ENCODE measurements at places on chromosomes 12 and 14.
A peak's percentile ranks its signal among the peaks of the same experiment; 100 is the strongest.

- DNase-seq, result no peak
These were observed 1399.1 kb downstream of the LRFN5 start for GRCh38 chr14:43005807-43006206.

DNA sequence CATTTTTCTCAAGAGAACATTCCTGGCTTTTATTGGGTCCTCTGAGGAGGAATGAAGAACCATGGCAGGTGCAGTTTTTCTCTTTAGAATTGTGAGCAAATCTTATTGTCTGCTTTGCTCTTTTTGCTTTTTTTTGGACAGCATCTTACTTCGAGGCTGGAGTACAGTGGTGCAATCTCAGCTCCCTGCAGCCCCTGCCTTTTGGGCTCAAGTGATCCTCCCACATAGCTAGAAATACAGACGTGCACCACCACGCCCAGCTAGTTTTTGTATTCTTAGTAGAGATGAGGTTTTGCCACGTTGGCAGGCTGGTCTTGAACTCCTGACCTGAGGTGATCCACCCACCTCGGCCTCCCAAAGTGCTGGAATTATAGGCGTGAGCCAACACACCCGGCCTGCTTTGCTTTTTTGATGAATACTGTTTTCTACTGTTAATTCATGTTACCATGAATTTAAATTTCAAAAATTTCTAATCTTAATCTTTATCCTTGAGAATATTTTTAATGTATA lies 71.5 kb downstream of the POLR3B start:
- no peak for DNase-seq

DNA sequence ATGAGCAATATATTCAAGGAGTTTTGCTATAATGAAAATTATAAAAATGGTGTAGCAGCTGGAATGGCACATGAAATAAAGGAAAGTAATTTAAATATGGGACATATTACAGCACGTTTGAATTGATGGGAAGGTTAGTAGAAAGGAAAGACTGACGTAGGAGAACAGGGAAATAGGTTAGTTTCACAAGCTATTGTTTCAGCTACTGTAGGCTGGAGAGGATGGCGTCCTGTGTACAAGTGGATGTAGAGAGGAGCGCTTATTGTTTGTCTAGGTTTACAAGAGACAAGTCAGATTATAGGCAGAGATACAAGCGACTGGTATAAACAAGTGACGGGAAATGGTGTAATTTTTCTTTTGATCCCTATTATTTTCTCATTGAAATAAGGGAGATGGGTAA lies 431.2 kb upstream of the PDE3A start:
- DNase-seq, result no peak

DNA sequence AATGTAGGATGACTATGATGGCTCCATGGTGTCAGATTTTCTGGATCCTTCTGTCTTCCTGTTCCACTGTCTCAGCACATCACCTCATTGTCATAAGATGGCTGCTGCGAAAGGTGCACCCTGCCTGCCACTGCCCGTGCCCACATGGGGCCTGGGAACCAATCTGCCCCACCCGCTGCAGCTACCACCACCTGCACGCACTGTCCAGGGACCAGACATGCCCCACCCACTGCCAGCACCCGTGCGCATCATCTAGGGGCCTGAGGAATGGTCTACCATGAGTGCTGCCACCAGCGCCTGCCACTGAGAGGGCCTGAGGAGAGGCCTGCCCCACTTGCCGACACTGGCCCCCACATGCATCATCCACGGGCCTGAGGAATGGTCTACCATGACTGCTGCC lies 23.8 kb downstream of the CYP46A1 start:
- no peak for DNase-seq

- DNase-seq, result no peak
These were observed 55.1 kb downstream of the RPH3A start for GRCh38 chr12:112846619-112847018.

- no peak for DNase-seq
These were observed 61.9 kb downstream of the ESR2 start for GRCh38 chr14:64232095-64232838.

DNA sequence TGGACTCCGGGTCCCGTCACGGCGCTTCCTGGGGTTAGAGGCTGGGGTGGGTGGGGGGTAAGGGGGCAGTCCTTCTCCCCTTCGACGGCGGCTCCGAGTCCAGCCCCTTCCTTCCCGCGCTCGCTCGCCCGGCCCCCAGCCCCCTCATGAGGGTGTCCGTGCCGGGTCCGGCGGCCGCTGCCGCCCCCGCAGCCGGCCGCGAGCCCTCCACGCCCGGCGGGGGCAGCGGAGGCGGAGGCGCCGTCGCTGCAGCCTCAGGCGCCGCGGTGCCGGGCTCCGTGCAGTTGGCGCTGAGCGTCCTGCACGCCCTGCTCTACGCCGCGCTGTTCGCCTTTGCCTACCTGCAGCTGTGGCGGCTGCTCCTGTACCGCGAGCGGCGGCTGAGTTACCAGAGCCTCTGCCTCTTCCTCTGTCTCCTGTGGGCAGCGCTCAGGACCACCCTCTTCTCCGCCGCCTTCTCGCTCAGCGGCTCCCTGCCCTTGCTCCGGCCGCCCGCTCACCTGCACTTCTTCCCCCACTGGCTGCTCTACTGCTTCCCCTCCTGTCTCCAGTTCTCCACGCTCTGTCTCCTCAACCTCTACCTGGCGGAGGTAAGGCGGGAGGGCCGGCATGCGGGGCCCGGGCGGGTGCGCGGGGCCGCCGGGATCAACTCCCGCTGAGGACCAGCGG lies 500 bp downstream of the GPR137C start:
- DNase-seq, result no peak

GRCh38 chr12:71447691-71448132 lies 8.1 kb downstream of the LGR5 start:
- DNase-seq, result no peak

DNA sequence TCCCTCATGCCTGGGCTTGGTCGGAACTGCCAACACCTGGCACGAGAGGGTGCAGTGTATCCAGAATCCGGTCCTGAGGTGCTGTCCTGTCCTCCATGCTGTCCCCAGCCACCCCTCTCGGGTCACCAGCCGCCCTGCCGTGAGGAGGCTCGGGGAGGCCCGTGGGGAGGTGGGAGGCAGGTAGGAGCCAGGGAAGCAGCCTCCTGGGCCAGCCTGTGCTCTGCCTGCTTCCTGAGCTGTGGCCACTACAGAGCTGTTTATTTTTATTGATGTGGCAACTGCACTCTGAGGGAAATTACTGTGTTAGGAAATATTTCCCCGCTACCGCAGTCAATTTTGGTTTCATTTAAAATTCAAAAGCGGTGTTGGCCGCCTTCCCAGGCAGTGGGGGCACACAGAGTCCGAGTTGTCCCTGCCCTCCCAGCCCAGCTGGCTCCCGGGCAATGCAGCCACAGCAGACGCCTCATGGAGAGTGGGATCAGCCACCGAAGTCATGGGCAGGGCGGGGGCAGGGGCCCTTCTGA lies 18.3 kb downstream of the NOC4L start:
- peak; percentile 12 for DNase-seq

- peak; percentile 26 for DNase-seq
These were observed 6.8 kb downstream of the CCDC198 start for GRCh38 chr14:57486767-57487379.

- DNase-seq, result no peak
These were observed 24.5 kb downstream of the PDZRN4 start for GRCh38 chr12:41212625-41213024.

GRCh38 chr12:53381731-53382630 lies 2.0 kb downstream of the SP1 start:
- DNase-seq, result no peak

DNA sequence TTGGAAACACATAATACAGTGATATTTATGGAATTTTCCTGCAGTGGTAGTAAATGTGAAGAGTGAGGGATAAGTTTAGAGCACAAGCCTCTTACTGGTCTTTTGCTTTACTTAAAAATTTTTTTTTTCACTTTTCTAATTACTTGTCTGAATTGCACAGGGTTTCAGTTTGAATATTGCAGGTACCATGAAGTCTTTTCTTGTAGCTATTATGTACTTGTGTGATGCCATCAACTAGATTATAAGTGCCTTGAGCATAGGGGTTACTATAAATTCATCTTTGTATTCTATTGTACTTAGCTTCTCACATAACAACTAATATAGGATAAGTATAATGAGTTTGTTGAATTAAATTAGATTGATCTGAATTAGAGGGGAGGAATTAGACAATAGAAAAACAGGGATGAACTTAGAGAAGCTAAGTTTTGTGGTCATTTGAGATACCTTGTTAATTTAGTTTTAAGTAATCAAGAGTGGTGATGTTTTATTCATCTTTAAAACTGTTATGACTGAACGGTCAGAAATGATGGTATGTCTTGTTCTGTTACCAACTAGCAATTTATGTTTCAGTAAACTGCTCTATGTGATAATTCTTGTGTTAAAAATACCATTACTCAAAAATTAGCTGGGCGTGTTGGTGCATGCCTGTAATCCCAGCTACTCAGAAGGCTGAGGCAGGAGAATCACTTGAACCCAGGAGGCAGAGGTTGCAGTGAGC lies 42.1 kb downstream of the CCDC91 start:
- no peak for DNase-seq

GRCh38 chr14:51652168-51653078 lies 713 bp downstream of the FRMD6 start:
- DNase-seq, result no peak

DNA sequence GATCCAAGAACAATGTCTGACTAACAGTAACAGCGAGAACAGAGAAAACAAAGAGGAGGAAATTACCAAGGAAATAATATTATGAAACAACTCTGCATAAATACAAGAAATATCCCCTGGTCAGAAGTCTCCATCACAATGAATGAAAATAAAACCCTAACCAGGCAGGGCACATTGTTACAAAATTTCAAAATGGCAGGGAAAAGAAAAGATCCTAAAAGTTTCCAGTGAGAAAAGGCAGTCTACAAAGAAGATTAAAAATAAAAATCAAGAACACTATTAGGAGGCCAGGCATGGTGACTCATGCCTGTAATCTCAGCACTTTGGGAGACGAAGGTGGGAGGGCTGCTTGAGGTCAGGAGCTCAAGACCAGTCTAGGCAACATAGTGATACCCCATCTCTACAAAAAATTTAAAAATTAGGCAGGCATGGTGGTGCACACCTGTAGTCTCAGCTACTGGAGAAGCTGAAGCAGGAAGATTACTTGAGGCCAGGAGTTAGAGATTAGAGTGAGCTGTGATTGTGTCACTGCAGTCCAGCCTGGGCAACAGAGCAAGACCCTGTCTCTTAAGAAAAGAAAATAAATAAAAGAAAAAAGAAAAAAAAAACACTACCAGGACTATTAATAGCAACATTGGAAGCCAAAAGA lies 47.8 kb downstream of the FERMT2 start:
- no peak for DNase-seq

GRCh38 chr12:60421741-60422140 lies 825.9 kb downstream of the SLC16A7 start:
- DNase-seq, result no peak

DNA sequence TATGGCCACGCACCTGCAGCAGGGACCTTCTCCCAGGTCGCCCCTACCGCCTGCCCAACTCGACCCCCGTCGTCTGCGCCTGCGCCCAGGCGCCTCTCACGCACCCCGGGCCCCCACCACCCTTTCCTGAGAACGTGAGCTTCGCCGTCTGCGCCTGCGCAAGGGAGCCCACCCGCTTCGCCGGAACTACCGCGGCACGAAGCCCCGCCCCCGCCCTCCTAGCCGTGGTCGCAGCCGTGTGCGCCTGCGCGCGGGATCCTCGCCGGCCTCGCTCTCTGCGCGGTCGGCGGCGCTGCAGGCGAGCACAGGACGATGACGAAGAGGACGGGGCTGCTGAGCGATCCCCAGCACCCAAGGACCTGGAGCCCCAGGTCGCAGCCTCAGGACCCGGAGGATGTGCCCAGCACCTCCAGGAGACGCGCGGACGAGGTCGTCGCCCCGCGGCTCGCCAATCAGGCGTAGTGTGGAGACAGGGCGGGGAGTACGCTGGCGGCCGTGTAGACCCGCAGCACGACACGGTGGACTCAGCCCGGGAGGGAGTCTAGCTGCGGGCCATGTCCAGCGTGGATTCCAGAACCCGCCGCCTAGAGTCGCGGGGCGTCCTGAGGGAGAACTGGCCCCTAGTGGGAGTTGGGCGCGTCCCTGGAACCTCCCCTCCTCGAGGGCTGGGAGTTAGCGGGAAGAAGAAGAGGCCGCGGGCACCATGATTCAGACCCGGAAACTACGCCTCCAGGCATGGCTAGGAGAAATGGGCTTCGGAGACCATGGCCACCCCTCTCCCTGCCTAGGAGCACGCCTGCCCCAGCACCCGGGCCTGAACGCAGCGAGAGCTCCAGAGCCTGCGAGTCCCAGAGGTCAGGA lies 1120.8 kb upstream of the TMEM132C start:
- DNase-seq, result no peak

- no peak for DNase-seq
These were observed 451.9 kb upstream of the NOVA1 start for GRCh38 chr14:27049701-27050100.

DNA sequence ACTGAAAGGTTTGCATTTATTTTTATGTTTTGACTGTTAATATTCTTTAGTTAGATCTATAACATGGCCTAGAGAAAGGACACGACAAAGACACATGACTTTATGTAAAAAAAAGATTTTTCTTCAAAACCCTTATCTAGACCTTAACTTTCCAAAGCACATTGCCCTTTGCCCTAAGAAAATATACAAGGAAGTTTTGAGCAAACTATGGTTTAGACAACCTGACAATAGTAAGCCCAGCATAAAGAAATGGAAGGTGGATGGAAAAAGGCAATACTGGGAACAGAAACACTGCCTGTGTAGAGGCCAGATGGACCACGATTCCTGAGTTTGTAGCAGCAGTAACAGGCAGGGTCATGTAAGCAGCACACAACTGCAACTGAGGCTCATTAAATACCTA lies 724.0 kb downstream of the GALC start:
- DNase-seq, result no peak

DNA sequence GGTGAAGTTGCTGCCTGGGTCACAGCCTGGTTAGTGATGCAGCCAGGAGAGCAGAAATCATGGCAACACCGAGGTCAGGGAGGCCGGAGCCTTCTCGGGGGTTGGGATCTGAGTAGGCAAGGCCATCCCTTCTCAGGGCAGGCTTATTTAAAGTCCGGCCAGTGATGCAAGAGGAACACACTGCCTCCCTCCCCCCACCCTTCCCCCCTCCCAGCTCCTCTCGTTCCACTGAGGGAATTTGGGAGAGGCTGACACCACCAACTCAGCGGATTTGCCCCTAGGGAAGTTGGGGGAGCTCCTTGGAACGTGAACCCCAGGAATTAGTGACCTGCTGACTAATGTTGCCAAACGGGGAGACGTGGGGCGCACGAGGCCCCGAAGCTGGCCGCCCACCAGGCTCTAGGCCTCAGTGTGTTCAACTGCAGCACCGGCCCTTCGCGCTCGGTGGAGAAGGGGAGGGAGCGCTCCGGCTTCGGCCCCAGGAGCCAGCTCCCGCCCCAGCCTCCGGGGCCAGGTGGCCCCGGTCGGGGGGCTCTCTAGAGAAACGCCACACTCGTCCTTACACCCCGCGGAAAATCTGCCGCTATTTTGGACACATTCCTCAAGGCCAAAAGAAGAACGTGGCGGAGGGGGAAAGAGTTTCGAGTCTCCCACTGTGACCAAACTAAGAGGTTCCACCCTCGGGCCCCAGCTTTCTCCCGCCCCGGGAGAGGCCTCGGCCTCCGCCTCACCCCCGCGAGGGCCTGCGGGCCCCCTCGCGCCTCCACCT lies 1.6 kb downstream of the CTDSP2 start:
- DNase-seq, result no peak

- no peak for DNase-seq
These were observed 245.1 kb upstream of the ATXN7L3B start for GRCh38 chr12:74292351-74293194.

Measured in fibroblast of skin of left quadriceps (primary cell).